Hindlimb muscle (tissue), 1 donor: ENCODE measurements at places on chromosomes 6 and 20. TPM values are rescaled to one million over a fixed set of nuclear protein-coding genes. Genes with fewer than 3 reads are reported as not detected.

KCNS1 gene
- polyA plus RNA-seq, result 0.04 TPM

GRCh38 chr20:56628015-56628872, 862 bp upstream of the TFAP2C start:
- DNase-seq, result no peak

GRCh38 chr6:54134935-54135334, 23.7 kb downstream of the MLIP start:
- DNase-seq, result no peak

F13A1 gene
- polyA plus RNA-seq, result 54.5 TPM

DNA sequence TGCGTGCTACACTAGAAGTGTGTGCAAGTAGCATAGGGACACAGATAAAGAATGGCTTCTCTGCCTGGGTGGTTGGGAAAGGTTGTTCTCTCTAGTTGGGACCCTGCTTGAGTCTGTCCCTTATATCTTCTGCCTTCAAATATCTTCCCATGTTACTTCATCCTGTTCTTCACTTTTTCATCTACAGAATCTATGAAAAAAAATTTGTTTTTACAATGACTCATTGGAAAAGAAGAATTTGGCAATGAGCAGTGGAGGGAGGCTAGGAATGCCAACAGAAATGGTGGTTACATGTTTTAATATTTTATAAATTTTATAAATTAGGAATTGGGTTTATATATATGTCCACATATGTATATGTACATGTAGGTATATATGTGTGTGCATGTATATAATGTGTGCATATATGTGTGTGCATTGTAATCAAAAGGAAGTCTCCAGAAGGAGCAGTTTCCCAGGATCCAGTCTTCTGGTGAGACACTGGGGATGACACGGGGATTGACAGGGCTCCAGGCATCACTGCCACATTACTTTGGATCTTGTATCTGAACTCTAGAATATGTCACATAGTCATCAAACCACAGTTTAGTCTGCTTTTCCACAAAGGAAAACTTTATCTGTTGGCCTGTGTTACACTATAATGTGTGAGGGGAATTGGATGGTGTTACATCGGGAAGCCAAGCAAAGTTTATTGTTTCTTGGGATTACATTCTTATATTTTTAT, 75.3 kb upstream of the RIPOR2 start:
- DNase-seq, result no peak

DNA sequence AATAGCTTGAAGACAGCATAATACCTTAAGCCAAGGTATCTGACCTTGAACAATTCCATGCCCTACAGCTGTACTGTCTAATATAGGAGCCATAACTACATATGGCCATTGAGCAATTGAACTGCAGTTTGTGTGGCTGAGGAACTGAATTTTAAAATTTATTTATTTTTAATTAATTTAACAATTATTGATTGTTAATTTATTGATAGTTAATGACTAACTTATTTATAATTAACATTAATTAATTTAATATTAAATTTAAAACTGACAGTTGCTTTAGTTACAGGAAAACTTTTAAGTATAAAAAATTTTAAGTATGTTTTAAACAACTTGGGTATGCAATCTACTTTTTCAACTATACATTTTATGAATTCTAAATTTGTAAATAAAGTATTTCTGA, 12.3 kb upstream of the MYB start:
- no peak for DNase-seq

DNA sequence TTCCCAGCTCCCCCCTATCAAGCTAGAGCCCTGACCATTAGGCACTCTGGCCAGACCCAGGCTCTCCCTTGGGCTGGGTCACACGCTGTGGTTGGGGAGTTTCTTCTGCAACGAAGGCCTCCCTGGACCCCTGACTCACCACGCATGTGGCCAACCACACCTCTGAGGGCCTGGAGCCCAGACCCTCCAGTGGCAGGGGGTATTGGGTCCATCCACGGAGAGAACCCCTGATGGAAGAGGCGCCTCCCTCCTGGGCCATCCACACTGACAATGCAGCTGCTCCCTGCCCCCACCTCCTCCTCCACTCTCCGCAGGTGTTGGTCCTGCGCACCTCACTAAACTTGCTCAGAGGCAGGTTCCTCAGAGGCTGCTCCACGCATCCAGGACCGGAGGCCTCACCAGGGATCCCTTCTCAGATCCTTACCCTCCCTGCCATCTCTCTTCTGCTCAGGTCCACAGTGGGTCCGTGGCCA, 125.4 kb downstream of the RNASET2 start:
- DNase-seq, result no peak
